H1 (cell line): ENCODE measurements at places on chromosomes 7 and 10. TPM values are rescaled to one million over a fixed set of nuclear protein-coding genes. Genes with fewer than 3 reads are reported as not detected.

BAMBI gene
- total RNA-seq = 26.4 and 28.4 TPM in 2 replicates

DNA sequence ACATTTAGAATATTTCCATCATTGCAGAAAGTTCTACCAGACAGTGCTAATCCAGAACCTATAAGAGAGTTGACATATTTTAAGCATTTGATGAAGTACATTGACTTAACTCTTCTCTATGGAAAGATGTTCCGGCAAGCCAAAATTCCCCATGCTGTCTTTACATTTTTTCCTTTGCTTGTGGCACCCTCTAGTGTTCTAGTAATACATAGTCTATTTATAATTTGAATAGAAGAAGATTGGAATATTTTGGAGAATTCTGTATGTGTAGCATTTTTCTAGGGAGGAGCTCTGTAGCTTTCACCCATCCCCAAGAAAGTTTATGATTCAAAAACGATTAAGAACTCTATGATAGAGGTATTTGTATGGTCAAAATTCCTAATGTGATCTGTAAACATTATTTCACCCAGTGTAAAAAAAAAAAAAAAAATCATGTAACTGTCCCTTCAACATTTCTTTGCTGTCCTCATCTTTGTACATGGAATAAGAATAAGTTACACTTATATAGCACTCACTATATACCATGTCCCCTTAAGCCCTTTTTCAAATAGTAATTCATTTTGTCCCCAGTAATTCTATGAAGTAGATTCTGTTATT lies 33.2 kb downstream of the NRF1 start:
- DNase-seq = no peak

GRCh38 chr7:86961686-86962085 lies 97.8 kb downstream of the ELAPOR2 start:
- DNase-seq = no peak

PTPRN2 gene
- 3.6 and 4.5 TPM in 2 replicates for total RNA-seq

DNA sequence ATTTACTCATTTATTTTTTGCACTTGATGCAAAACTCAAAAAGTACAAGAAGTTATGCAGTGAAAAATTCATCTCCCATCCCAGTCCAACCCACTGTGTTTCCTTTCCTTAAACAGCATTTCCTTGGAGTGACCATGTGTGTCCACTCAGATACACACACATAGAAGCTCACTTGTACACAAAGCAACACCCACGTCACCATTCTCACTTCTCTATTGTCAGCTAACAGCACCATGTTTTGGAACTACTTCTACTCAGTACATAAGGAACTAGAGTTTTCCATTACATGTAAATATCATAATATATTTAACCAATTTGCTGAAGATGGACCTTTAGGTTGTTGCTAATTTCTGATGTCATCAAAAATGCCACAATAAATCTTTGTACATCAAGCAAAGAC lies 167.6 kb downstream of the GRID1 start:
- no peak for DNase-seq

DNA sequence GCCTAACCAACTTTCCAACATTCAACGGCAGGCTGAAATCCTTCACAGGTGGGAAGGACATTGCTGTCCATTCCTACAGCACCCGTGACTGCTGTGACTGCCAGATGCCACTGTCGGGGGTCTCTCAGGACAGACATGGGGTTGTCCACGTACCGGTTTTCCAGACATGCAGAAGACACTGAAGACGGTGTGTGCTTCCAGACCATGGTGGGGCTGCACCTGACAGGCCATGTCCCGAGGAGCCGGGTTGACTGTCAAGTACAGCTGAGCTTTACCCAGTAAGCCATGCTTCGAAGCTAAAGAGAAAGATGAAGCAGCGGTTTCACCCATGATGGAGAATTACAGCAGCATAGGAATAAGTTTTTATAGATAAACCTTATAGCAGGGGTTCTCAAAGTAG lies 70.9 kb downstream of the PKD1L1 start:
- no peak for DNase-seq
